AG20443 (cell line): ENCODE measurements at places on chromosomes 2 and 18.

DNA sequence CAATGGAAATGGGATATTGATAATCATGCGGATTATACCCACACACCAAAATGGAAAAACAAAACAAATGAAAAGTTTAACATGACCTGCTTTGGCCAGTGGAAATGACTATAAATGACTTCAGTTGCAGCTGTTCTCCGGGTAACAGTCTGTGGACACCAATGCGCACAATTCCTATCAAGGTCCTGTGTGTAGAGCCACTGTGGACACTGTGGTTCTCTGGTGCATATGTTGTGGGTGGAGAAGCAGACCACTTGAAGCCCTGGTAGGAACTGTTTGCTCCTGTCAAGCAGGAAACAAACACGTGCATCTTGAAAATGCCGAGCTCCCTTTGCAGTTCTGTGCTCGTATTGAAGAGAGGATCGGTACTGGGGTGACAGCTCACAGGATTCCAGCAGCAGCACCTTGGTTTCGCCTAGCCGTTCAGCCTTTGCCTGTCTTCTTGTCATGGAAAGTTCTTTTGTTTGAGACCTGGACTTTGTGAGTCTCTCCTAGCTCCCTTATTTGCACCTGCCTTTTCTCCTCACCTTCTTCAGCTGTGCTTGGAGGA is 32.9 kb downstream of the NCK2 start:
- DNase-seq = no peak

DNA sequence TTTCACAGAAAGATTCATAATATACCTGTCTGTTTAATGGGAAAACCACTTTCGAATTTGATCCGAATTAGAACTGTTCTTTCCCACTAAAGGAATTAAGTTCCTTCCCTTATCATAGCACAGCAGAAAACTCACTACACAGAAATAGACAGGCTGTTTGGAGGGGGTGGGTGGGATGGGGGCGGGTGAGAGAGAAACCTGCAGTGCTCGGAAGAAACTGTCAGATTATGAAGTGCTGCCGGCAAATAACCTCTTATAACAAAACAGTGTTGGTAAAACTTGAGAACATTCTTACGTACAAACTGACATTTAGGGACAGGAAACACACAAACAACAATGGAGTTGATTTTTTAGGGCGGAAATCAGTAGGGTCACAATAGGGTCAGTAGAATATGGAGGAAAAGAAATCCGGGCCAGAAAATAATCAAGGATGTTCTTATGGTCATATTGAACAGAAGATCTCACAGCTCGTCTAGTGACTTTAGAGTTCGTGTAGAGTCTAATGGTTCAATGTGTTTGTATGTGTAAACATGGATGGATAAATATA is 756.0 kb upstream of the LRATD1 start:
- DNase-seq = no peak

DNA sequence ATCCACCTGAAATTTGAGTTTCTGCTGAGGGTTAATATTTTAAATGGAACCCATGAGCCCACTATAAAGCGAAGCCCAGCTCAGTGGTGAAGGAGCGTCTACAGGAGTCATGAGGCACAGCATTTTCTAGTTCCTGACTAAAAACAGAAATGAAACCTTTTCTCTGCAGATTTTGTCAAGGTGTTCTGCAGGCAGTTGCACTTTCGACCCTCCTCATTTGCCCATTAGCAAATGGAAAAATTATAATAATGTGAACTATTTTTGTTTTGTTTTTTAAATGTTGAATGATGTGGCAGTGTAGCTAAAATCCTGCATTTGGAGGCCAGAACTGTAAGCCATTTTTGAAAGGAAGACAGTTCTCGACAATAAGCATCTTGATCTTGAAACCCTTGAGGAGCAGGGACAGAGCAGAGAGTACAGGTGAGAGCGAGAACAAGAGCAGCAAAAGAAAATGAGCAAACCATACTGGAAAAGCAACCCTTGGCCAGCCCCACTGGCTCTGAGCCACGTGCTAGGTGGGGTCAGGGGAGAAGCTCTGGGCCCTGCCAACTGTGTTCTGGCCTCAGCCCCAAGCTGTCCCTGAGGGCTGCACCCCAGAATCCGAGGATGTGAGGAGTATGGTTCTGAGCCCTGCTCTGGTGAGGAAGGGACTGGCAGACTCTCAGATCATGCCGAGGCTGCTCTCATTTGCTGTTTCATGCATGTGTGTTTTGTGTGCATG is 26.4 kb upstream of the COPS8 start:
- no peak for DNase-seq

- DNase-seq = peak; percentile 44
Measured at GRCh38 chr2:96427917-96428316, 77.2 kb downstream of the NEURL3 start.

DNA sequence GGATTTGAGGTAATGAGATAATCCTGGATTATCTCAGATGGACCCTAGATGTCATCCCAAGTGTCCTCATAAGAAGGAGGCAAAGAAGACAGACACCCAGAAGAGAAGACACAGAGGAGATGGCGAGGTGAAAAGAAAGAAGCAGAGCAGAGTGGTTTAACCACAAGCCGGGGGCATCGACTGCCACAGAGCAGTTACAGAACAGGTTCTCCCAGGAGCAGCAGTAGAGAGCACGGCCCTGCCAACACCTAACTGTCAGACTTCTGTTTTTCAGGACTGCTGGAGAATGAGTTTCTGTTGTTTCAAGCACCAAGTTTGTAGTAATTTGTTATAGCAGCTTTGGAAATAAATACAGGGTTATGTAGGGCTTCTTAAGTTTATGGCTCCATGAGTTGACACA is 437.0 kb downstream of the THSD7B start:
- no peak for DNase-seq

- no peak for DNase-seq
Measured at GRCh38 chr2:110720547-110720946, 11.8 kb upstream of the ACOXL start.

DNA sequence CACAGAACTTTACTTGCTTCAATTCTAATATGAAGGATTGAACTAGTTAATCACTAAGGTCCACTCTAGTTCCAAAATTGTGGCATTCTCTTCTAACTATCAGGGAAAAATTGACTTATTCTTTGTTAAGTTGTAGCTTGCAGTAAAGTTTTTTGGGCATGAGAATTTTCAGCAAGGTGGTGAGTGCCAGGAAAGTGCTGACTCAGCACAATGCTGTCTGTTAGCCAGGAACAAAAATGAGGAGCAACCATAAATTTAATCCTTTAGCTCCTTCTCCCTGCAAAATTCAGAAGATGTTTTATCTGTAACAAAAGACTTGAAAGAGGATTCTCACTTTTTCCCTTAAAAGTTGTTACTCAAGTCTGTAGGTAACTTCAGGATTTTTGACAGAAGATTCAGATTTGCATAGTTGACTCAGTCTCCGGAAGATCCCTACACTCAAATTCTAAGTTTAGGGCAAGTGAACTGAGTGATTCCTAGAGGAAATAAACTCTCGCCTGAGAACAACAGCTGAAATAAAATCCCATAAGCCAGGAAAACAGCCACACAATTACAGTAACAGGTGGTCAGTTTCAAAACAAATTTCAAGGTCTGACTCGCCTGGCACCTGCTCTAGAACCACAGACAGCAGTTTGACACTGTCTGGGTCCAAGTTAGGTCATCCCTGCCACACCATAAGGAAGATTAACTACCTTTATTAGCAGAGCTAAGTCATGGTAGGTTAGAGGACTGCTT is 20.2 kb upstream of the DARS1 start:
- DNase-seq = no peak

GRCh38 chr2:38652431-38653273 is 13.3 kb upstream of the GALM start:
- DNase-seq = no peak

DNA sequence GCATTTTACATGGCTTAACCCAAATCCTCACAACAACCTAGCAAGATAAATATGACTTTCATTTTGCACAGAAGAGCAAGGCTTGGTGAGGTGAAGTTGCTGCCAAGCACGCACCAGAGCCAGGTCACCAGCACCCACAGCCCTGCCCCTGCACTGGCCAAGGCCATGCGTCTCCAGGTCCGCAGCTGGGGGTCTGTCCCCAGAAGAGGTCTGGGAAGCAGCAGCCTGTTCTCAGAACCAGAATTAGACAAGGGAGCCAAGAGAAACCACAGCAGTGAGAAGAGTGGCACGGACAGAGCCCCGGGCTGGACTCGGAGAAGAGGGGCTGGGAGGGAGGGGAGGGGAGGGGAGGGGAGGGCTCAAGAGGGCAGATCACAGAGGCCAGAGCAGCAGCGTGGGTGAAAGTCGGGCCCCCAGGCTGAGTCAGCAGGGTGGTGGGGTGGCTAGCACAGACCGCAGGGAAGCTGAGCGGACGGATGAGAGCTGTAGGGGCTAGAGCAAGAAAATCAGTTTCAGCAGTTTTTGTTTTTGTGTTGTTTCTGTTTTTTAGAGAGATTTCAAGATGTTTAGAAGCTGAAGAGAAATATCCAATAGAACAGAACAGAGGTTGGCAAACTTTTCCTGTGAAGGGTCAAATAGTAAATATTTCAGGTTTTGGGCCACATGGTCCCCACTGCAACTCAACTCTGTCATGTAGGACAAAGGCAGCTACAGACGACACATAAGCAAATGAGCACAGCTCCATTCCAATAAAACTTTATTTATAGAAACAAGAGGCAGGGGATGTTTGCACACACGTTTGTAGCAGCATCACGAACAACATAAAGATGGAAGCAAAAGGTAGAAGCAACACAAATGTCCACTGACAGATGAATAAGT is 7.4 kb upstream of the MTERF4 start:
- no peak for DNase-seq

DNA sequence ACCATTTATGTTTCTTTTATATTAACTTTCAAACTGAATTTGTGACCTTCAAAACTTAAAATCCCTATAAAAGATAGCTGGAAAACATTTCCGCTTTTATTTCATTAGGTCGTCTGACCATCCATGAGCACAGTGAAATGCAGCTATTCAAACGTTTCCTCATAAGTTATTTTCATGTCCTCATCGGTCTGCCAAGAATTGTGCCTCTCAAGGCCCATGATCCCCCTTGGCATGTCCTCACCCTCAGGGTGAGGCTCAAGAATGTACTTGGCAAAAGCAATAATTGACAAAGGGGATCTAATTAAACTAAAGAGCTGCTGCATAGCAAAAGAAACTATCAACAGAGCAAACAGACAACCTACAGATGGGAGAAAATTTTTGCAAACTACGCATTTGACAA is 12.4 kb downstream of the SLC66A2 start:
- no peak for DNase-seq

GRCh38 chr2:219499058-219499307 is 292 bp downstream of the GMPPA start:
- no peak for DNase-seq

DNA sequence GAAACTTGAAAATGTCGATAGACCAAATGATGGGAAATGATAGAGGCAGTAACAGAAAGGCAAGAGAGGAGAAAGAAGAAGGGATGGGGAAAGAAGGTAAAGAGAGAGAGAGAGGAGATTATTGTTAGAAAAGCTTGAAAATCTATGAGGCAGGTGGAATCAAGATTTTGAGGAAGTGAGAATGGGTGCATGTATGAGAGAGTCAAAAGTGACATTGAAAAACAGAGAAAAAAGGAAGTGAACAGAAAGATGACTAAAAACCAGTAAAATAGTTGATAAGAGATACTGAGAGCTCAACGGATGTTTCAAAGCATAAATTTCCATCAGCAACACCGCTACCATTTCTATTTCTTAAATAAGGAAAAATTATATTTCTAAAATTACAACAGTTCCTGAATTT is 327.4 kb upstream of the CWC22 start:
- no peak for DNase-seq
